Aorta (tissue), 5 donors: ENCODE measurements at places on chromosomes 1 and 21.

DNA sequence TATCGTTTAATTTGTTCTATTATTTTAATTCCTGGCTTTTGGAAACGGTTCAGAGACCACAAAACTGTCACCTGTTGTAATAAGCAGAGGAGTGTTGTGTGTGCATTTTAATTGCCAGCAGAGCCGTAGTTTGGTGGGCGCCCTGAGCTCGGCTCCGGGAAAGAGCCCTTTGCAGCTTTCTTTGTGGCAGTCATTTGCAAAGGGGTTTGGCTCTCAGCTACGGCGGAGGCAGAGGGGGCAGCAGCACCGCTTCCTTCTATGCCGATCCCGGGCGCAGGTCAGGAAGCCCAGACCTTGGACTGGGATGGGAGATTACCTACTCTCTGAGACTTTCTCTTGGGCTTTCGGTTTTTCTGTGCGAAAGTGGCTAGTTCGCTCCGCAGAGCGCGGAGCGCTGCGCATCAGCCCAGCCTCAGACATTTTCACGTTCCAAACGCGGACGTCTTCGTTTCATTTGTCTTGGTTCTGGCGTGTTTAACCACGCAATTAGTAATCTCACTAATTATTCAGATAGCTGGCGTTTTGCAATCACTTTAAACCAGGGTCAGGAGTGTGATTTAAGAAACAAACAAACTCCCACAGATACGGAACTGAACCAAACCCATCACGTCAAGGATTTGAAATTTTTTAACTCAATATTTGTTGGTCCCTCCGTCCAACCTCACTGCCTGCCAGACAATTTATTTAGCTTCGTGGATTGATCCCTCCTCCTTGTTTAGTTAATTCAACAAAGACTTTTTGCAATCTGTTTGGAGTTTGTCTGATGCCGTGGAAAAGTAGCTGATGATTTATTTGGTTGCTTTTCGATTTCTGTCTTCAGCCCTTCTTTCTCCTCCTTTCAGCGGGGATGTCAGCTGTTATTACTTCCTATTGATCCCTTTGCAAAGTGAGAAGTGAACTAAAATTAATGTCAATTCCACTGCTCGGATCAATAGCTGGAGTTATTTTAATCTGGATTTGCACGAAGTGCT, 3.9 kb downstream of the RNF220 start:
- DNase-seq = no peak

- no peak for DNase-seq
Observed at GRCh38 chr1:184497959-184498723, 111.3 kb downstream of the C1orf21 start.

DNA sequence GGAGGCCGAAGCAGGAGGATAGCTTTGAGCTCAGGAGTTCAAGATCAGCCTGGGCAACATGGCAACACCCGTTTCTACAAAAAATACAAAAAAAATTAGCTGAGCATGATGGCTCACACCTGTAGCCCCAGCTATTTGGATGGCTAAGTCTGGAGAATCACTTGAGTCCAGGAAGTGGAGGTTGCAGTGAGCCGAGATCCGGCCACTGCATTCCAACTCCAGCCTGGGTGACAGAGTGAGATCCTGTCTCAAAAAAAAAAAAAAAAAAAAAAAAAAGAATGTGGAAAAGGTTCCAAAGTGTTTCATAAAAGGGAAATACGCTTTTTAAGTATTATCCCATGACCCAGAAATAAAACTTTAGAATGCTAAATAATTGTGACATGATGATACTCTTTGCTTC, 8.0 kb downstream of the S1PR1 start:
- DNase-seq = no peak

GRCh38 chr21:45383111-45383614, 21.8 kb upstream of the COL18A1 start:
- DNase-seq = peak; percentile 59

- peak; percentile 66 for DNase-seq
Observed at GRCh38 chr1:156114919-156115513, 505 bp downstream of the LMNA start.

DNA sequence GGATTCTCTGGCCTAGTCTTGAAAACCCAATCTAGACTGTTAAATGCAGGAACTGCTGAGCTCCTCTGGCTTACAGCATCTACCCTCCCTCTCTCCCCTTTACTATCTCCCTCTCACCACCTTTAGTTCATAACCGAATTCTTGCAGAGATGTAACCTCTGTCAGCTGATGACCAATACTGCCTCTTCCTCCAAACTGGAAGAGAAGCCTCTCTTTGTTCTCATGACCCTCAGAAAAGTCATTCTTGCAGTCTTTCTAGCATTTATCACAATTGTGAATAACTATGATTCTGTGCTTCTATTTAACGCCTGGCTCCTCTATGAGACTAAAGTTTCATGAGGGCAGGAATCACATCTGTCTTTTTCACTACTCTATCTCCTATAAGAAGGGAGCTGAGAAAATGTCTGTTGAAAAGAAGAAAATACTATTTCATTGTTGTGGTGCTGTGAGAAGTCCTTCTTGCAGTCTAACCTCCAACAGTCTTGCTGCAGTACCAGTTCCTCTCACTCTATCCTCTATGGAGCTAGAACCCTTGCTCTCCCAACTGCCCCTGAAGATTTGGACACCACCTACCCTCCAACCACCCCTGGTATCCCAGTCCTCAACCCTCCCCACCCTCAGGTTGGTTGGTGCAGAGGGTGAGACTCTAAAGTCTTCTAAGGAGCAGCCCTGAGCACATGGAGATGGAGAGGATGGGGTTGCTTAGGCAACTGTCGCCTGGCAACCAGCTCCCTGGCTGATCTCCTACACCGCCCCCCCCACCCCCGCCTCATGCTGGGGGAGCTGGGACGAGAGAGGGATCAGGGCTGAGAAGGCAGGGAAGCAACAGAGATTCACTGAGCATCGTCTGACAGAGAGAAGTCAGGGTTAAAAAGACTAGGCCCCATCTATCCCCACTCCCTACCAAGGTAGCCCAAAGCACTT, 13.9 kb downstream of the MEF2D start:
- DNase-seq = no peak

GRCh38 chr1:23403038-23403336, 21.6 kb downstream of the TCEA3 start:
- DNase-seq = peak; percentile 77

DNA sequence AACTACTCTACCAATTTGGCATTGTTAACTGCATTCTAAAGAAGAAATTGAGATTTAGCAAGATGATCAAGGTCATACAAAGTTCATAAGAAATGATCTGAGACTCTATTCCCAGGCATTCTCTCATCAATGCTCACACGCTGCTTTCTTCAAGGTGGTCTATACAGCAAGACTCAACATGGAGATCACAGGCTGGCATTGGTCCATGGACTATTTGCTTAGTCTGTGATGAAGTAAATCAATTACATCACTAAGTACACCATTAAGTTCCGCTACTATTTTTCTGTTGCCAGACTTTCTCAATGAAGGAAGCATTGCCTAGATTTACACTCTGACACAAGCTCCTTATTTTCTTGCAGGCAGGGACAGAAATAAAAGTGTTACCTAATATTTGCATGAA, 51.9 kb upstream of the CYP2J2 start:
- no peak for DNase-seq

DNA sequence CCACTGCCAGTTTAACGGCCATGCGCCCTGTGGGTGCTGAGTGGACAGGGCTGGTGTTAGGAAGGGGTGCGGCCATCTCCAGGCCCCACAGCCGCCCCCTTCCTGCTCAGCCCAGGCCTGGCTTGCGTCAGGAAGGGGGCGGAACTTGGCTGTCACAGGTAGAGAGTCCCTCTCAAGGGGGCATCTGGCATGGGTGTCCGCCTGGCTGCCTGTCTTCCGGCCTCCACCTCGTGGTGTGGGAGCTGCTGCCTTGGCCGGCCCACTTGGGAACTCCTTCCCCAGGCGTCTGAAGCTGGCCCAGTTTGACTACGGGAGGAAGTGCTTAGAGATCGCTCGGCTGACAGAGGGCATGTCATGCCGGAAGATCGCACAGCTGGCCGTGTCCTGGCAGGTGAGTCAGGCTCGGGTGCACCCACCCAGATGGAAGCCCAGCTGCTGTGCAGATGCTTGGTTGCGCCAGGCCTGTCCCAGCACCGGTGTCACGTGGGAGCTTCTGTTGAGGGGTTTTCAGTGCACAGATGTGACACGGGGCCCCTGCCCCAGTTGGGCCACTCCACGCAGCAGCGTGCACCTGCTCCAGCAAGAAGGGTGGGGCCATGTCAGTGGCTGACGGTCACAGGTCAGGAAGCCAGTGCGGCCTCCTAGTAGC, 9.1 kb upstream of the ATAD3B start:
- DNase-seq = no peak

- DNase-seq = peak; percentile 94
Observed at GRCh38 chr1:155978325-155978972, at the start of gene ARHGEF2. ARHGEF2 (minus strand) TSS chr1:155978547; CDS start chr1:155978427, 120 bp downstream.

- DNase-seq = no peak
Observed at GRCh38 chr1:13523780-13524477, 10.1 kb upstream of the LRRC38 start.

DNA sequence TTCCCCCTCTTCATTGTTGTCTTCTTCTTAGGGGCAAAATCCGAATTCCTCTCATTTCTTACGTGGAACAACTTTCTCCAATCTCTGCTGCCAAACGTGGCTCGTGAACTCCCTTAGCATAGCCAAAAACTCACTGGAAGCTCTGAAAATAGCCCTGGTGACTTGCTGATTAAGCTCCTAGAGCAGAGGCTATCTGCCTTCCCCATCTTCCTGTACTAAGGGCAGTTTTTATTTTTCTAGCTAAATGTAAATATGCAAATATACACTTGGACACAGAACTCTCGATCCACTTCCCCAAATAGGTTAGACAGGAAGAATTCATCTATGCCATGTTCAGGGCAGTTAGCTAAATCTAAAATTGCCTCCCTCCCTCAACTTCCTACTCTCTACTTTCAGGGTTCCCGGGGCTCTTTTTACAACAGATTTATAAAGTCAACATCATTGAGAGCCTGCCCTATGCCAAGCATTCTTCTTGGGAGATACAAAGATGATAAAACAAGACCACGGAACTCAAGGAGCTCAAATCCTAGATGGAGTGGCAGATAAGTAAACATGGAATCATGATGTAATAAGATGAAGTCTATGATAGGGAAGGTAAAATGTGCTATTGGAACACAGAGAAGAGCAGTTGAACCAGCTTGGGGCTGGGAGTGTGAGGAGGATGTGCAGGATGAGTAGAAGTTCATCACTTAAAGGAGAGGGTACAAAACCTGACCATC, 59.4 kb upstream of the FMOD start:
- no peak for DNase-seq

- DNase-seq = peak; percentile 52
Observed at GRCh38 chr1:84996846-84997666, at the start of gene MCOLN2. MCOLN2 (minus strand) TSS chr1:84997113; CDS start chr1:84996872, 241 bp downstream.

DNA sequence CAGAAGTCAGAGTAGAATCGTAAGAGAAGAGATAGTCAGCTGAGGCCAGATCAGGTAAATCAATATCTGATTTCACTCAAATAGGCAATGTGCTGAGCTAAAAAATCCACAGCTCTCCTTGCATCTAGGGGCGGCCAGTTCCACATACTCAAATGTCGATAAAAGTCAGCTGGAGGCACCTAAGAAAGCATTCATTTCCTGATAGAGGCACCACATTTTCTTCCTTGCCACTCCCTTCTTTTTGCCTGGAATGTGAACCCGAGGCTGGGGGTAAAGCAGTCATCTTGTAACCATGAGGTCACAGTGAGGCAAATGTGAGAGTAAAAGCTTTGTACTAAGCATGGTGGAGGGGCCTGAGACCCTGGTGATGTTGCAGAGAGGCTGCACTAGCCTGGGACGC, 24.2 kb upstream of the CTPS1 start:
- no peak for DNase-seq

- peak; percentile 96 for DNase-seq
Observed at GRCh38 chr1:37995751-37996345, 6.0 kb upstream of the SF3A3 start.

- peak; percentile 25 for DNase-seq
Observed at GRCh38 chr1:2936559-2937515, 84.4 kb upstream of the ACTRT2 start.

DNA sequence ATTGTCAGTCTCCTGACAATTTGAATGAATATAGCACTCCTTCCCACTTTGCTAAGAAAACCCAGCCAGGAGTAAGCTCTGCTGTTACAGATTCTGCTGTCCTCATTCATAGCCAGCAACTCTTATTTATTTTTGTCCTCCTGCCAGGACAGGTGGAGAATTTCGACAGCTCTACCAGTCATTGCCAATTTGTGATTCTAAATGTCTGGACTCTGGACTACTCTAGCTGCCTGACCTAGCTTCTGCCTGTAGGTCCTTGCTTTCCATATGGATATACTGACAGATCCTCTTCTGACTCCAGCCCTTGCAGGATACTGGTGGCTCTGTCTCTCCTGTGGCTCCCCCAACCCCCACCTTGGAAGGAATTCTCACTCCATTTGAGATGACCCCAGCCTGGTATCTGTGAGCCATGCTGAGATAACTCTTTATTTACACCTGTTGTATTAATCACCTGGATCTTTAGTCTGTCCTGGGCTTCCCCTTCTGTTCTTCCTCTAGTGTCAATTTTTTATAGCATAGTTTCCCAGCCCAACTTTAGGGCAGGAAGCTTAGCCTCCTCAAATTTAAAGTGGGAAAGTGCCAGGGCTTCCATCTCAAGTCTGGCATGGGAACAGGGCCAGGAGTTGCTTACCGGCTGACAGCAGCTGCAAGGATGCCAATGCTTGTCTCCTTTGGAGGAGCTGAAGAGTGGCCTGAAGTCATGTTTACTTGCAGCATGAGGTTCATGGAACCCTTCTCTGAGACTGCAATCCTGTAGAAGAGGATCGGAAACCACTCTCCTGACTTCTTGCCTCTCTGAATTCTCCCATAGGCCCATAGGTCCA, 6.7 kb downstream of the PM20D1 start:
- no peak for DNase-seq

DNA sequence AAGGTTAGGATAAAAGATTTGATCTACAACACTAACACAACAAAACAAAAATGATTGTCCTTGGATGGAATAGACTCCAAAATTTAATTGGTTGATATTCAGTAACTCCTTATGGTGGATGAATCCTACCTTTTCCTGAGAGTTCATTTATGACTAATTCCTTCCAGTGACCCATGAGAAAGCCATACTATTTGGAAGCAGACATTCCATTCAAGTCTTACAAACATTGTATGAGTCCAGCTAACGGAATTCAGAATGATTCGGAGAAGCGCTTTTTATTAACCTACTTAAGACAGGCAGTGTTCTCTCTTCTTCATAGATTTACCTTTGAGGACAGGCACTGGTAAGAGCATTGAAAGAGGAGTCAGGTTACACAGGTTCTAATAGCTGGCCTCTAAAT, 155.6 kb upstream of the ZNF648 start:
- no peak for DNase-seq
